Stimulated activated CD4-positive, alpha-beta T cell treated with anti-CD3 and anti-CD28 coated beads, Interleukin-1b, Interleukin-23, amount 100 ng/mL, for 4 hours (primary cell): ENCODE measurements at places on chromosomes 12 and 14.
A peak's percentile ranks its signal among the peaks of the same experiment; 100 is the strongest.

- DNase-seq = no peak
Observed at GRCh38 chr12:100208834-100209233, 8.2 kb downstream of the ACTR6 start.

DNA sequence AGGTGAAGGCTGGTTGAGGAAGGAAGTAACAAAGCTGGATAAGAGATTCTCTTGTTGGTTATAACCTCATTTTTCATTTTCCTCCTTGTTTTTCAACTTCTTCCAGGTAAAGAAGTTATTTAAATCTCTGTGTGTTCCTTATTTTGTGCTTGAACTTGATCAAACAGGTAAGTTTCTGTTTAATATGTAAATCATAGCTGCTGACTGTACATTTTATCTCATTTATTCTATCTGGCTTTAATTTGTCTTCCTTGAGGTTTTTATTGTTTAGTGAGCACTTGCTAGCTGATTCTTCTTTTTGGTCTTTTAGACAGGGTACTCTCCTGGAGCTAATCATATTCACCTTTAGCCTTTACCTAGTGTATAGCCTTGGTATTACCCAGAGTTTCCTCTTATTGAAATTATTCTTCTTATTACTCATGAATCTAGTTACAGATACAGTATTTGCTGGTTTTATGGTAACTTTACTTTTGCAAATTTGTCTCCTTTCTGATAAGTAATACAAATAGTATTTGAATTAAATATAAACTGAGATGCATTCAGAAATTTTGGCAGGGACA lies 42.4 kb downstream of the TXNRD1 start:
- no peak for DNase-seq

DNA sequence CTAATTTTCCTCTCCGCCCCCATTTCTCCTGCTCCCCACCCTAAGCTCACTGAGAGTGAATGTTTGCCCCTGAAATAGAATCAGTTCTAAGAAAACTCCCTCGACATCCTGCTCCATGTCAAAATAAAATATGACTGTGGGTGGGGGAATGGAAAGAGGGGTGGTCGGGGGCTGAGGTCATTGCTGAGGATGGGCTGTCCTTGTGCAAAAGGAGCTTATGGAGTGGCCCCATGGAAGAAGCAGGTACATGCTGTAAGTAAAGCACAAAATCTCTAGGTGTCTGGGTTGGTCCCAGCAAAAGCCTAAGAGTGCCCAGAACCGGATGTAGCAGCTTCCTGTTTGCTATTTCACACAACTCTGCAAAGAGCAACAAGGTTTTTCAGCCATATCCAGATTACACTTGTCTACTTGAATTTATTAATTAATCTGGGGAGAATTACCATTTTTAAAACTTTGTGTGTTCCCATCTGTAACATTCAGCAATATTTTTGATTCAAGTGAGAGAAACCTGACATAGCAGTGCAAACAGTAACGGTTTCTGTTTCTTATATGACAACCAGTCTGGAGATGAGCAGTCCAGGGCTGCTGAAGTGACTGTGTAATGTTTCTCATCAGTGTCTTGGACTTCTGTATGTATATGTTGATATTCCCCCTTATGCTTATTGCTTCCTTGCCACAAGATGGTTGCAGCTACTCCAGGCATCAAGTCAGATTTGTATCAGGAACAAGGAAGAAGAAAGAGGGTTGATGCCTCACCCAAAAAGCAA lies 40.4 kb upstream of the GZMB start:
- DNase-seq = no peak

DNA sequence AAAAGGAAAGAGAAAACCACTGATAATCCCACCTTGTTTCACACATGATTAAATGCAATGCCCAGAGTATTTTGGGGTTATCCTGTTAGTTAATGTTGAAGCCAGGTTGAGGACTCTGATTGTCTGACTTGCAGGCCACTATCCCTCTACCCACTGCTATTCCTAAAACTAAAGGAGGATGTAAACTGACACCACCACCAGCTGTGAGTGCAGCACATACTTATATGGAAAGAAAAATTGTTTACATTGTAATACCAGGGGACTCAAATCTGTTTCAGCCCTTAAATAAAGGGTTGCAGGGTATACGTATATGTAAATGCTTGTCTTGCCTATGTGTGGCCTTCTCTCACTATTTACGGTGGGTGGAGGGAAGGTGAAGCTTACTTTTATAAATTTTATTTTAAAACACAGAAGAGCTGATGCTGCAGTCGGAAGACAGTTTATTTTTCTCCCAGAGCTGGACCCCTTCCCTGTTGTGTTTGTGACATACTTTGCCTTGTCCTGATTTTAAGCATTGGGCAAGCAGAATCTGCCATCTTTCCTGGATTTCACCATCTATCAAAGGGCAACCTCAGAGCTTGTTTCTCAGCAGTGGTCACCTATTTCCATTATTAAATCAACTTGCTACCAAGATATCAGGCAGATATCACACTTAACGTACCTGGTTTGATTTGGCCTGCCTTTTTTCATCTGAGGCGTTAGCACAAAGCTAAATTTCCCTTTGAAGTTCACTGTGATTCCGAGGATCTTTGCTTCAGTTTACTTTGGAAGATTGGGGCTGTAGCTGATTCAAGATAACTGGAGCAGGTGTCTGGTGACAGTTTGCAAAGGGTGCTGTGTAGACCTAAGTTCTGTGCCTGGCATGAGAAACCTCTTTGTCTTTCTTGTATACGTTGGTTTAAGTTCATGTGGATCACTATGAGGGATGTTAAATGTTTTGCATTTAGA lies 25.2 kb downstream of the DAAM1 start:
- DNase-seq = no peak

DNA sequence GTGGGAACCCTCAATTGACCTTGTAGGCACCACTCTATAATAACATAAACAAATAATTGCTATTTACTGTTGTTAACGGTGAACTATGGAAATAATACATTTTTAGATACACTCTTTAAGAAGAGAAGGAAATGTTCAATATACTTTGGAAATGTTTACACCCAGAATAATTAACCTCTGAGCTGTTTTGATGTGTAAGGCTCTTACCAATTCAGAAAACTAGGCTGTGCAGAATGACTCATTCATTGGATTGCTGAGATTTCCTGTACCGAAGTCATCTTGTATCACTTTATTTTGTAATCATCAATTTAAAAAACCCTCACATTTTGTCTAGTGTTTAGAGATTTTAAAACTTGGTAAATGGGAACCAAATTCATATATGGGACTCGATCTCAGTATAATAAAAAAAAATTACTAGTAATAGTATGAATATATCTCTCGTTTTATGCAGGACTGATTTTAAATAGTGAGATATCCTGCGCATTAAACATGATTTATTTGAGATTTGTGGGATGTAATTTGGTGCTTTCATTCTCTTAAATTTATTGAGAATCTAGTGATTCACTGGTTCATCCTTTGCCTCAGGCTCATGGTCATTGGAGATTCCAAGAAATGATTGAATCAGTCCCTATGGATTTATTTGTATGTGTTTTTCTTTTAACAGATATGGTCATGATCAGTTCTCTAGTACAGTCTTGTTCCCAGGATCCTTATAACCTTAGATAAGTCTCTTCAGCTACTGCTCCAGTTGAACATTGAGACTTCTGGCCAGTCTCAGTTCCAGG lies 3.9 kb downstream of the SAMD4A start:
- no peak for DNase-seq

GRCh38 chr12:12717586-12718380 lies 615 bp downstream of the CDKN1B start:
- no peak for DNase-seq

DNA sequence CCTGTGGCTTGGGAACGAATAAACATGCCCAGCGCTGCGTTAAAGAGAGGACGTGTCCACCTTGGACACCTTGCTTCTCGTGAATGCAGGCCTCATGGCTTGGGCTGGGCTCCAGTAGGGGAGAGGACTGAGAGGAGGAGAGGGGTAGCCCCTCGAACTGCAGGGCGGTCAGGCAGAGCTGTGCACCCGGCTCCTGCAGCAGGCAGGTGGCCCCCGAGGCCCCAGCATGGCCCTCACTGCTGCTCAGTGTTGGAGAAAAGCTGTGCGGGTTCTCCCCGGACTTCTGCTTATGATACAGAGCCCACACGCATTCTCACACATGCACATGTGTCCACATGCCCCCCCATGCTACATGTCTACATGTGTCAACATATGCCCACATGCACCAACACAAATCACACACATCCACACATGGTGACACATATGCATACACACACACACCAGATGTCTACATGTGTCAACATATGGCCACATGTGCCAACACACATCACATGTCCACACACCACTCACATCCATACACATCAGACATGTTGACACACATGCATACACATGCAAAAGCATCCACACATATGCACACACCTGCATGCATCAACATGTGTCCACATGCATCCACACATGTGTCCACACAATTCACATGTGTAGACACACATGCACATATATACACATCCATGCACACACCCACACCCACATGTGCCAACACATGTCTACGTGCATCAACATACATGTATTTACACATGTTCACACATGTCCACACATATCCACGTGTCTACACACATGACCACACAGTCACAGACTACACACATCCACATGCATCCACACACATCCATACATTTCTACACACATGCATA lies 3.0 kb downstream of the ADGRD1 start:
- DNase-seq = no peak

GRCh38 chr14:104081951-104082464 lies 3.5 kb upstream of the ASPG start:
- no peak for DNase-seq

- peak; percentile 48 for DNase-seq
Observed at GRCh38 chr12:113136128-113136989, 798 bp upstream of the RASAL1 start.

GRCh38 chr12:94265966-94266745 lies 117.8 kb downstream of the PLXNC1 start:
- DNase-seq = no peak

DNA sequence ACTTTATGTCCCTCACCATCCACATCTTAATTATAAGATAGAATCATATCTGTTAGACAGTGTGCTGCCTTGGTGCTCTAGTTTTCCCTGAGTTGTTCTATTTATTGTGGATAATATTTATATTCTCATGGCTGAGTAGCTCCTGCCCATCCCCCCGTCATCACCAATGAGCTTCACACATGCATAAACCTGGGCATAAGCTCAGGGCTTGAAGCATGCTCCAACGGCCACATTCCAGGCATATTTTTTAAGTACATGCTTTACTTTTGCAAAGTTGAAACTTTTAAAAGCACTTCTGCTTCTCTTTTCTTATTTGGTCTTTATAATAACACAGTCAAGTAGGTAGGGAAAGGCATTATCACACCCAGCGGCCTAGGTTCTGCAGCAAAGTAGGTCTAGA lies 3.4 kb upstream of the FBXO34 start:
- no peak for DNase-seq

DNA sequence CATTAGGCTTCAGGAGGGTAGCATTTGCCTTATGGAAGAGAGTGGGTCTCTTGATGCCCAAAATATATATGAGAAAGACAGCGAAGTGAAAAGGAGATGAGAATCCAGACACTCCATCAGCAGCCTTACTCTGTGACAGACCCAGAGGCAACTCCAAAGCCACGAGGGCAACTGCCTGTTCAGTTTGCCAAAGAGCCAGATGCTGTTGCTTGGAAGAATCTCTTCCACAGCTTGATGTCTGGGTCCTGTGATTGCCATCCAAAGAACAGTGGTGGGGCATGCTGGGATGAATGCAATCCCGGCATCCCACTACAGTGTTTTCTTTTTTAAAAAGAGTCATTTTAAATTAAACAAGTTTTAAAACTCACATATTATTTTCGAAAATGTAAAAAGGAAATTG lies 10.9 kb upstream of the OTX2 start:
- no peak for DNase-seq

GRCh38 chr14:34012978-34013720 lies 62.3 kb upstream of the EGLN3 start:
- no peak for DNase-seq

DNA sequence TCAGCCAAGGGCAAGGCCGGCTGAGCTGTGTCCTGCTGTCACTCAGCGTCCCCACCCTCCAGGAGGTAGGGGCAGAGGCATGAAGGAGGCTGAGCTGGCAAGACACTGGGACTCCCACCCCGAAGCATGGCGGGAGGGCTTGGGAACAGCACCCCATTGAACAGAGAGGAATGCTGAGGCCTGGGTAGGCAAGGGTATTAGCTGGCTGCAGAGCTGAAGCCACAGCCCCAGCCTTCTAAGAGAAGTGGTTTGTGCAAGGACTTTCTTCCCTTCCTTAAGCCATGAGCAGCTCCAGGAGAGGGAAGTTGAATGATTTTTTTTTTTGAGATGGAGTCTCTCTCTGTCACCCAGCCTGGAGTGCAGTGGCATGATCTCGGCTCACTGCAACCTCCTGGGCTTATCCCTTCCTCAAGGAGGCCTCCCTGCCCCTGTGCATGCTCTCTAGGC lies 6.6 kb upstream of the CFAP73 start:
- DNase-seq = no peak

DNA sequence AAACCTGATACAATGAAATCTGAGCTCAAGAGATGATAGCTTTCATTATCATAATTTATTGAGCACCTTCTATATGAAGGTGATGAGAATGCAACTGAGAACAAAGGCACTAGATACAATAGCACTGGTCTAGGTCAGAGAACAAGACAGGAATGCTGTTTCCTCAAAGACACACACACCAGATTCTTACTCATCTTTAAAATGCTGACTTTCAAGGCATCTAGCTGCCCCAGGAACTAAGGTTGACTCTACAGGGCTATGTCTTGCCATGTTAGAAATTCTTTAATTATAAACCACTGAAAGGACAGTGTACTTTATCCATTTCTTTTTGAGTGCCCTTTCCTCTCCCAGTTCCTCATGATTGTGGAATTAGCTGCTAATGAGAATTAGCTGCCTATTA lies 195.4 kb upstream of the RMST start:
- no peak for DNase-seq

GRCh38 chr12:112299704-112300103 lies 82.5 kb downstream of the HECTD4 start:
- DNase-seq = no peak

DNA sequence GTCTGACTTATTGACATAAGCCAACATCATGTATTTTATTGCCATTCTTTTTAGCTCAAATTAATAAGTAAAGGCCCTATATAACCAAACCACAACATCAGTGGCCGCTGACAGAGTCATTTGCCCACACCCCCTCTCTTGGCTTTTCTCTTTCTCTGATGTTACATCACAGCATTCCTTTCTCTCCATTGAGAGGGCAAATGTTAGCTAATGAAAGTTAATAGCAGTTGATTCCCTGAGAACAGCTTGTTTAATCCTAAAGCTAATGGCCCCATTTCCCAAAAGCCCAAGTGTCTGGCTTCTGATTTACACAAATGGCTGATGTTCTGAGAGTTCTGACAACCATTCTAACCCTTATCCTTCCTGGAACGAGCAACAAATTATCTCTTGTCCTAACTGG lies 308.8 kb downstream of the SNAPC1 start:
- DNase-seq = no peak

DNA sequence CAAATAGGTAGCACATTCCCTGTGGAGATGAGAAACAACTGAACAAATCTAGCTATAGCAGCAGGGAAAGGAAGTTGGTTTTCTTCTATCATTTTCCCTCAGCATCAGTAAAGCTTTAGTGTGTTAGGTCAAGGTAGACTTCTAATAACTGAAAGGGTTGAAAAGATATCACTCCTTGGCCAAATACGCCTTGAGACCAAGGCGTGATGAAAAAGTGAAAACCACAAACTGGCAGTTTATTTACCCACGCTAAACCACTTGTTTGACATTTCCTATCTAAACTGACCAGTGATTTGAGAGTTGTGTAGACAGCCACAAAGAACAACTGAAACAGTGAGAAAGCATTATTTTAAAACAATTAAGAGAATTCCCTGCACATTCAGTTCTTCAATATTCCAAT lies 99.6 kb upstream of the SOX5 start:
- no peak for DNase-seq

GRCh38 chr12:103401421-103401820 lies 94.3 kb downstream of the C12orf42 start:
- DNase-seq = no peak

GRCh38 chr12:63397807-63398206 lies 246.8 kb upstream of the AVPR1A start:
- DNase-seq = no peak
